ENCODE measurements at places on chromosomes 2 and 18.

- no peak for DNase-seq
Observed at GRCh38 chr18:7676253-7676873, 109.2 kb downstream of the PTPRM start.

DNA sequence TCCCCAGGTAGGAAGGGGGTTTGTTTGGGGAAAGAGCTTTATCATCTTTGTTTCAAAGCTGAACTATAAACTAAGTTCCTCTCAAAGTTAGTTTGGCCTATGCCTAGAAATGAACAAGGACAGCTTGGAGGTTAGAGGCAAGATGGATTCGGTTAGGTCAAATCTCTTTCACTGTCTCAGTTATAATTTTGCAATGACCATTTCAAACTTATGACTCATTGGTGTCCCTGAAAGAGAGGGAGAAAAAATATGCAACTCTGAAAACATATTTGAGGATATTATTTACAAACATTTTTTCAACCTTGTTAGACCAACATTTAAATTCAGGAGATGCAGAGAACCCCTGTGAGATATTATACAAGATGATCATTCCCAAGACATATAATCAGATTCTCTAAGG, 95.7 kb downstream of the EFEMP1 start:
- DNase-seq, result no peak

- DNase-seq, result no peak
Observed at GRCh38 chr2:199405241-199405640, 52.5 kb downstream of the SATB2 start.

- DNase-seq, result no peak
Observed at GRCh38 chr18:76592981-76593381, 97.9 kb upstream of the ZNF516 start.

DNA sequence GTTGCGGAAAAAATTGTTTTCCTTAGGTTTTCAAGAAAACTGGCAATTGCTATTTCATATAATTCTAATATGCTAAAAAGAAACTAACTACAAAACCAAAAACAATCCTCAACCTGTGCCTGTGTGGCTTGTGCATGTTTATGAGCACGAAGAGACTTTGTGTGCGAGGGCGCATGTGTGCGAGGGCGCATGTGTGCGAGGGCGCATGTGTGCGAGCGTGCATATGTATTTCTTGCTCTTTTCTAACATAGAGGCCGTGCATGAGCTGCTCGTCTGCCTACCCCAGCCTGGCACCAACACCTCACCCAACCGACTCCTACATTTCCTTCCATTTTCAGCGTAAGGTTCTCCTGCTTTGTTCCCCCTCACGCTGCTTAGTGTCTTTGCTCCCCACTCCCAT, 211.6 kb downstream of the DOK6 start:
- no peak for DNase-seq

DNA sequence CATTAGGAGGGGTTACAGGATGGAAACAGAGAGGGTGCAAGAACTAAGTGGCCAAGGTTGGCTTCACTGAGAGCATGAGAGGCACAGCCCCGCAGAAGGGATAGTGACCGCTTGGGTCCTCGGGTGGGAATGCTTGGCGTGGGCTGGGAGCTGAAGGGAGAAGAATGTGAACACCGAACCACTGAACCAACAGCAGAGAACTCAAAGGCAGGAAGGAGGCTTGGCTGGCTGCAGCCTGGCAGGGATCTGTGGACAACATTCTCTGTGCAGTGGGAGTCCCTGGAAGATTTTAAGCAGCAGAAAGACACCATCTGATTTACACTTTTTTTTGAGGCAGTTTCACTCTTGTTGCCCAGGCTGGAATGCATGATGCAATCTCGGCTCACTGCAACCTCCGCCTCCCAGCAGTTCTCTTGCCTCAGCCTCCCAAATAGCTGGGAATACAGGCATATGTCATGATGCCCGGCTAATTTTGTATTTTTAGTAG, 33.9 kb downstream of the SOWAHC start:
- no peak for DNase-seq

GRCh38 chr18:63730773-63731172, 28.0 kb downstream of the SERPINB11 start:
- no peak for DNase-seq

DNA sequence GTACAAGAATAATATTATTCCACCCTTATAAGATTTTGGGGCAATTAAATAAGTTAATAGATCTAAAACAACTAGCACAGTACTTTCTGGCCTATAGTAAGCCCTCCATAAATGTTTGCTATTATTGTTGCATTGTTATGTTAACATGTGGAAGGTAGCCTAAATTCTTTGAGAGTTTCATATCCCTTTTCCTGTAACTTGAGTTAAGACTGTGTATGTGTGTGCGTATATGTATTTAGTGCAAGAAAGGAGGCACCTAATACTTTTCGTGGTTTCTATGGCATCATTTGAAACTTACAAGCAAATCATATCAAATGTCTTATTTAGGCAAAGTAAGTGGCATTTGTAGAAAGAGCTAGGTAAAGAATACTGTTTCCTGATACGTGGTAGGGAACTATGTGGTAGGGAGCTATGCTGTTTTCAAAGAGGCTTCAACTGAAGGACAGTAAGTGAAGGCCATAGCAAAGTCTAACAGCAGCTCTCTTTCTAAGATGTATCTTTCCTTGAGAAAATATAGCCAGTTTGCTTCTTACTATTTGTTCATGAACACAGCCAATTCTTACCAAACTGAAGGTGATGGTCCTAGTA, 36.8 kb upstream of the C2orf74 start:
- no peak for DNase-seq

DNA sequence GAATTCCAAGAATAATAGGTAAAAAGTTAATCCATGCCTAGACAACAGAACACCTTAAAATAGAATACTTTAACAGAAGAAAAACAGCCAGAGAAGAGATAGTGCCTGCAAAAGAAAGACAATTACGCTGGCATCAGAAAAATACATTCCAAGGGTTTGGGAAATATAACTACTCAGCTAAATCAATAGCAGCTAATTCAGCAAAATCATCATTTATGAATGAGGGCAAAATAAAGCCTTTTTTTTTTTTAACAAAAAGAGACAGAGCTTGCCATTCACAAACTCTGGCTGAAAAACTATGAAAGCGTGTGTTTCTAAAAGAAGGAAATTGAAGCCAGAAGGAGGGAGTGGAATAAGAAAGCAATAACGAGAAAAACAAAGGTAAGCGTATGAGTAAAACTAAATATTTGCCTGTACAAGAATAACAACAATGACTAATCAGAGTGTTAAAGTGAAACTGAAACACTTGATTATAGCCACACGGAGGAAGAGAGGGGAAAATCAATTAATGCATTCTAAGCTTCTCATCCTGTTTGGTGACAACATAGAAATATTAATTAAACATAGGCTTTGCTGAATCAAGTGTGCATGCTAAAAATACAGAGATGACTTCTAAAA, 90.2 kb downstream of the EHD3 start:
- no peak for DNase-seq

- no peak for DNase-seq
Observed at GRCh38 chr2:143085125-143085784, 44.0 kb upstream of the ARHGAP15 start.

GRCh38 chr2:206256706-206257205, 17.7 kb upstream of the ZDBF2 start:
- DNase-seq, result no peak

- DNase-seq, result no peak
Observed at GRCh38 chr18:48238206-48238605, 171.0 kb downstream of the ZBTB7C start.

DNA sequence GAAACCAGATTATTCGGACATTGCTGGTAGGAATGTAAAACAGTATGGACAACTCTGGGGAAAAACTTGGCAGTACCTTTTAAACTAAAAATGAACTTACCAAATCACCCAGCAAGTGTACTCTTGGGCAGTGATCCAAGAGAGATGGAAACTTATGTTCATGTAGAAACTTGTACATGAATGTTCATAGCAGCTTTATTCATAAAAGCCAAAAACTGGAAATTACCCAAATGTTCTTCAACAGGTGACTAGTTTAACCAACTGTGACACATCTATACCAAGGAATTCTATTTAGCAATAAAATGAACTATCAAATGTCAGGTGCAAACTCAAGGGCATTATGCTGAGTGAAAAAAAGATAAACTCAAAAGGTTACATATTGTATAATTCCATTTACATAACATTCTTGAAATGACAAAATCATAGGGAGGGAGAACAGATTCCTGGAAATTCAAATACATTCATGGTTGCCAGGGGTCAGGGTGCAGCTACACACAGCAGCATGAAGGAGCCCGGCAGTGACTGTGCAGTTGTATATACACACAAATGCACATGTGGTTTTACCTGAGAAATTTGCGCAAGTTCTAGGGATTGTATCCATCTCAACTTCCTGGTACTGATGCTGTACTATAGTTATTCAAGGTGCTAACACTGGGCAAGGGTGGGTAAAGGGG, 3.5 kb upstream of the RNU4ATAC start:
- DNase-seq, result peak; percentile 72

DNA sequence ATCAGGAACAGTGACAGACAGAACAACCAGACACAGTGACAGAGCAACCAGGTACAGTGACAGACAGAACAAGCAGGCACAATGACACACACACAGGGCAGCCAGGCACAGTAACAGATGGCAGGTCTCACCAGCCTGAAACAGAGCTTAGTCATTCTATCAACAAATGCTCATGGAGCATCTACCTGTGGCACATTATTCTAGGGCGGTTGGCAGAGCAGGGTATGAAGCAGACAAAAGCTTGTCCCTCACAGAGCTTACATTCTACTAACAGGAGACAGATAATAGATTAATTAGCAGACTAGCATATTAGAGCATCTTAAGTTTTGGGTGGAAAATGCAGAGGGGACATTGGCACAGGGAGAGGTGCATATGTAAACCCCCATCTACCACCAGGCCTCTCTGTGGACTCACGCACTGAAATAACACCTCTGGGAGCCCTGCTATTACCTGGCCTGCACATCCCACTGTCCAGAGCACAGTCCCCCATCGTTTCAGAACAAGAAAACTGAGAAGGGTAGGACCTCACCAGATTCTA, 64.1 kb upstream of the RAB6C start:
- DNase-seq, result no peak

GRCh38 chr2:234348081-234348480, 148.8 kb downstream of the ARL4C start:
- DNase-seq, result no peak

DNA sequence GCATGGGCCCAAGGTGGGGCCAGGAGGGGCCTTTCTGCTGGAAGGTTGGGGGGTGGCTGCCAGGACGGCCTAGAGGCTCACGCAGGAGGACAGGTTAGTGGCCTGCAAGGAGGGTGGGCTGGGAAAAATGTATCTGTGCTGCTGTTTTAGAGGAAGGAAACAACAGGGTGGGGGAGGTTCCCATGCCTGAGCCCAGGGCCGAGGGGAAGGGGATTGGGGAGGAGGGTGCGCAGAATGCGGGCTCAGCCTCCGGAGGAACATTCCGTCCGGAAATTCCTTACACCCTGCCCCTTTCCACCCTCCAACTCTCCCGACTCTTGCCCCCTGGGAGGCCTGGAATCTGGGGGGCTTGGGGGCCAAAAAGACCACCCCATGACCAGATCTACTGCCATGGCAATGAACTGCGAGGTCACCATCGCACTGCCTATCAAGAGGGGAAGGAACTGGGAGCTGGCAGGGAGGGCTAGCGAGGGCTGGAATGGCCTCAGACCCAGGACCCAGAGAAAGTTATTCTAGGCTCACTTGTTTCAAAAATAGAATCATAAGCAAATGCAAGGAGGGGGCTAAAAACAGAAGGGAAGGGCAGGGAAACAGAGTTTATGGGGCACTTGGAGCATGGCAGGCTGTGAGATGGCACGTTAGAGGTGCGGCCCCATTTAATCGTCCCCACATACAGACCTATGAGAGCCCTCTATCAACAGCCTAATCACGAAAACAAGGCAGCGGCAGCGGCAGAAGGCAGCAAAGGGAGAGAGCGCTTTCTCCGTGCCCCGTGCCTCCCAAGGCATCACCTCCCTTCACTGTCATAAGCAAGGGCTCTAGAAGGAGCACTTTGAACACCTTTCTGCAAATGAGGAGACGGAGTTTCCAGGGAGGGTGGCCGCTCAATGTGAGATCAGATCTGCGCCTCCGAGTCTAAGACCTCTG, 90.4 kb downstream of the TNS1 start:
- no peak for DNase-seq

DNA sequence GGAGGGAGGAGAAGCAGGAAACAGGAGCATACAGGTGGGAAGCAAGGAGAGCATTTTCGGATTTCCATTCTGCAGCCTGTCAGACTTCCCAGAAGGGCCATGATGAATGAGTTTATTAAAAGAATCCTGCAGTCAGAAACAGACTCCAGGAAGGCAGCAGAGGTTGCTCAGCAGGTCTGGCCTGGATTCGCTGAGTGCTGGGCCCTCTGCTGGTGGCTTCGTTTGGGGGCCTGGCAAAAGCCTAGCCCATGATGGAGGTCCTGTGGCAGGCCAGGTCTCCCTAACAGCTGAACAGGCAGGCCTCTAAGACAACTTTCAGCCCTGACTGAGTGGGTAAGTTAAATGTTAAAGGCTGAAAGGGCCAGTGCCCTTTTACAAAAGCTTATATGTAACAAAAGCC, 108.2 kb upstream of the CAPN13 start:
- peak; percentile 15 for DNase-seq

DNA sequence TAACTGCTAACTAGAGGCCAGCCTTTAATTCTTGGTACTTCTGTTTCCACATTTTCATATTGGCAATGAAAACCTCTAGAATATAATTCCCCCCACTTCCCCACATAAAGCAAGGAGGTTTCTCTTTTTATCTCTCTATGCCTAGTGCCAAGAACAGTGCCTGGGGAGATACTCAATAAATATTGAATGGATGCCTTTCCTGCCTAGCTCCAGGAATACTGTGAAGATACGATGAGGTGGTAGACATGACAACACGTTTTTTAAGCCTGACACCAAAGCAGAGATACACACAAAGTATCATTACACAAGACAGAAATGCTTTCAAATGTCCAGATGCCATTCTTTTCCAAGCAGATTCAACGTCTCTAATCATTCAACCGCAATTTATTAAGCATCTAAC, 535.5 kb downstream of the XIRP2 start:
- DNase-seq, result no peak

DNA sequence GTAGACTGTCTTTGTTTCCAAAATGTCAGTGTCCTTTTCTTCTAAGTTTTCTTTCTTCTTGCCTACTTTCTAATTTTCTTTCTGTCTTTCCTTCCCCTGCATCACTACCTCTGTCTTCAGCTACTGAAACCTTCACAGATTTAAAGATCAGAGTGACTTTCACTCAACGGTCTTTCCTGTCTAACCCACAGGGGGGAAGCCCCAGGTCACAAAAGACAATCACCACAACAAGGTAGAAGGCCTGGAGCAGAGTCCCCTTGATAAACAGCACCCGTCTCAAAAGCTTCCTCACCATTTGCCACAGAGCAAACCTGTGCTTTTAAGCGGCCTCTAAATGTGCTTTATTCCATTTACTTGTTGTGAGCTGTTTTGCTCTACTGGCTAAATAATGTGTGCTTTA, 665.4 kb downstream of the BCL11A start:
- DNase-seq, result peak; percentile 63
